ENCODE measurements at places on chromosomes 16 and 17.

DNA sequence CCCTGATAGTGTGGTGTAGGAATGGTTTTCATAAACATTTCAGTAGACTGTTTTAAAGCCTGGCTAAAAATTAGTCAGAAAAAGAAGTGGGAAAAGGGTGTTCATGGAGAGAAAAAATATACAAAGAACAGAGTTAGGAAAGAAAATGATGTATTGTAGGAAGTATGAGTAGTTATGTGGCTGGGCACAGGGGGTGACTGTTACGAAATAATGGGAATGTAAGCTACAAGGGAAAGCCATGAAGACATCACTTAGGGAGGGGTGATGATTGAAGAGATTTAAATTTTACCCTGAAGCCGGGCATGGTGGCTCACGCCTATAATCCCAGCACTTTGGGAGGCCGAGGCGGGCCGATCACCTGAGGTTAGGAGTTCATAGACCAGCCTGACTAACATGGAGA is 55.3 kb downstream of the NUP88 start:
- DNase-seq = no peak

DNA sequence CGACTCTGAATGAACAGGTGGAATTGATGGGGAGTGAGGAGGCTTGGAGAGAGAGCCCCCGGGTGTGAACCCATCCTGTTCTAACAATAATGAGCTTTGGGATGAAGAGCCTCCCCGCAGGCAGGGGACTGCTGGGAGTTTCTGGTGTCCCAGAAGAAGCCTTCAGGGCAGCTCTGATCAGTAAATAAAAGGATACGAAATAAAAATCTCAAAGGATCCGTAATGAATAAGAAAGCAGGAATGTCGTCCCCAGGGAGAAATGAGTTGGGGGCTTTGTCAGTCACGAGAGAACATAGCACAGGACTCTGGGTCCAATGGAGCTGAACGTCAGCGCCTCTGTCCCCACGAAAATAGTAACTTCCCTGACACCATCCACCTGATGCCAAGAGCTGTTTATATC is 113.4 kb downstream of the PITPNC1 start:
- no peak for DNase-seq

GRCh38 chr17:27217631-27218030 is 76.3 kb upstream of the WSB1 start:
- no peak for DNase-seq

- no peak for DNase-seq
These were observed 145.2 kb downstream of the KCNJ2 start for GRCh38 chr17:70314506-70314905.

GRCh38 chr16:23987443-23987842 is 151.7 kb downstream of the PRKCB start:
- DNase-seq = no peak

GRCh38 chr17:64378890-64379354 is 11.7 kb downstream of the PECAM1 start:
- DNase-seq = no peak

DNA sequence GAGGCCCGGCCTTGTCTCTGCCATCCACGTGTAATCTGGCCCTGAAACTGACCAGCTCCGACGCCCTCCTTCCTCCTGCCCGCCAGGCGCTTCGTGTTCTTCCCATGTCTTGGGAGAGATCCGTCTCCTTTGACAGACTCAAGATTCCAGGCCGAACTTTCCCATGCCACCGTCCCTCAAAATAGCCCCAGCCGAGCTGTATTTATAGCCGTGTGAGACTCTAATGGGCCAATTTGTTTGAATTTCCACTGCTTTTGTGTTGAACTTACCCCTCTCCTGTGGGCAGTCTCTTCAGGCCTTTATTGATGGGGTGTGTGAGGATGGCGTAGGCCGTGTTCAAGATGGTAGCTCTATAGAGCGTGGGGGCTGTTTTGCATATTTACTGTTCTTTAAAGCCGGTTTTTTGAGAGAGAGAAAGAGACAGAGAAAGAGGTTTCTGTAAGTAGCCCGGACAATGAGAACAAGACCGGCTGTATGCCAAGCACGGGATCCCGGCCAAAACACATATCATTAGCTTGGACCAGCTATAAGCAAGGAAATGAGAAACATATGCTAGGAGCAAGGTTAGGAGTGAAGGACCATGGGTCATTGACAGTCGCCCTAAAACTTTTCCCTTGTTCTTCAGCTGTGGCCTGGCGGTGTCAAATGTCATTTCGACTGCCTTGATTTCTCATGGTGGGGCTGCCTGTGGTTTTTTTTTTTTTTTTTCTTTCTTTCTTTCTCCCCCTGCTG is 124.5 kb upstream of the ZFHX3 start:
- DNase-seq = no peak

GRCh38 chr17:82149401-82150099 is 51.5 kb upstream of the FASN start:
- no peak for DNase-seq

- no peak for DNase-seq
These were observed 663 bp downstream of the CYB5D1 start for GRCh38 chr17:7858522-7858810.

DNA sequence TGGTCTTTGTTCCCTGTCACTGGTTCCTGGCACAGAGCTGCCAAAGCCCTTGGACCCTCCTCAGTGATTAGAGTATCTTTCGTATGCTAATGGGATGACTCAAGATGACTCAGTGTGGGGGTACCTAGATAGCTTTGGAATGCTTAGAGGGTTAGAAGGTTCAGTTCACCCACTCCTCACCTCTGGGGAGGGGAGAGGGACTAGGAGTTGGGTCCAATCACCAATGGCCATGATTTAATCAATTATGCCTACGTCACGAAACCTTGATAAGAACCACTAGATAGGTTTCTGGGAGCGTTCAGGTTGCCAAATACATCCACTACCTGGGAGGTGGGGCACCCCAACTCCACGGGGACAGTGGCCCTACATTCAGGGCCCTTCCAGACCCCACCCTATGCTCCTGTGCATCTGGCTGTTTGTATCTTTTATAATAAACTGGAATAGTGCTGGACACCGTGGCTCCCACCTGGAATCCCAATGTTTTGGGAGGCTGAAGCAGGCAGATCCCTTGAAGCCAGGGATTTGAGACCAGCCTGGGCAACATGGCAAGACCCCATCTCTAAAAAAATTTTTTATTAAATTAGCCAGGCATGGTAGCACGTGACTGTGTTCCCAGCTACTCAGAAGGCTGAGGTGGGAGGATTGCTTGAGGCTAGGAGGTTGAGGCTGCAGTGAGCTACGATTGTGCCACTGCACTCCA is 29.2 kb upstream of the LITAF start:
- DNase-seq = no peak

DNA sequence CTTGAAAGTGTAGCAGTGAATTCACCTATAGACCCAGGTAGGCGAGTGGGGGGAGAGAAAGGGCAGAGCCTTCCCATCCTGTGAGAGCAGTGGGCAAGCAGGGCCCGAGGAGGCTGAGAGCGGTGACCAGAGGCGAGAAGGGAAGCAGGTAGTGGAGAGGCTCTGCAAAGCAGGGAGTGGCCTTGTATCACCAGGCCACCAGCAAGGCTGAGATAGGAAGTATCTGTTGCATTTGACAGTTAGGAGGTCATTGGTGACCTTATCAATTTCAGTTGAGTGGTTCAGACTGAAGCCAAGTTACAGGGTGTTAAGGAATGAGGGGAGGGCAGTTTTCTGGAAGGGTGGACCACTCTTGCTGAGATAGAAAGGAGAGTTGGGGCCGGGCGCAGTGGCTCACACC is 10.7 kb upstream of the HSD3B7 start:
- no peak for DNase-seq

DNA sequence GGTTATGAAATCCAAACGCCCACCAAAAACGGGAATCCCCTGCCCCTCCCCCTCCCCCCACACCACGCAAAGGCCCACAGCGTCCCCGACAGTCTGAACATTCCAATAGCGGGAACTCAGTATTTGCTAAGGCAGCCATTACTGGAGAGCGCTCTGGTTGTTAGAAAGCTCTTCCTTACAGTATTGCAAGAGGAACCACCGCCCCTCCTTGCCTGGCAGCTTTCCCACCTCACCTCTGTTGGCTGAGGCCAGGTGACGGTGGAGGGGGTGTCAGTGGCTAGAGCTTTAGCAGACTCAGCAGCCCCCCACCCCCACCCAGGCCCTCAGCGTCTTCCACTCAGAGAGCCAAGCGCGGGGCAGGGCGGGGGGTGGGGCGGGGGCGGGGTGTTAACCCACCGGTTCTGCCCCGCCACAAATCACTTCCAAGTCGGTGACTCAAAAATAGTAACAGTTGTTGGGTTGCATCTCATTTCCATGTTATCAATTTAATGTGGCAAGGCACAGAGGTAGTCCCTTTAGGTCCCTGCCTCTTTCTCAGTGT is 2.2 kb upstream of the PLEKHH3 start:
- DNase-seq = no peak

DNA sequence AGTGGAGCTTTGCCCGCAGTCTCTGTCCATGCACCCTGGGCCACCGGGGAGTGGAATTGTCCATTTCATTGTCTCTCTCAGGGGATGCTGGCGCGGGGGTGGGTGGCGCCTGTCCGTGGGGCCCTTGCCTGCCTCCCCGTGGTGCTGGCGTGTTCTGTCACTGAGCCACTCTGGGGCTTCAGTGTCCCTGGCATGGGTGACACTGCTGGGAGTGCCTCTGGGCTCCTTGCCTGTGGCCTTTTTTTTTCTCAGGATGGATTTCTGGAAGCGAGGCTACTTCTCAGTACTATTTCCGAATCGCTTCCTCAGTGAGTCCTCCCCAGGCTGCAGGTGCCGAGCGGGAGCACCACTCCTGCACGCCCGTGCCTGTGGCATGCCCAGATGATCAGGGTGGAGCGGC is 55.0 kb downstream of the PDPK1 start:
- no peak for DNase-seq

- DNase-seq = peak; percentile 83
These were observed 2.5 kb downstream of the GPRC5B start for GRCh38 chr16:19882186-19882585.

GRCh38 chr16:22671301-22672076 is 142.5 kb upstream of the HS3ST2 start:
- no peak for DNase-seq

DNA sequence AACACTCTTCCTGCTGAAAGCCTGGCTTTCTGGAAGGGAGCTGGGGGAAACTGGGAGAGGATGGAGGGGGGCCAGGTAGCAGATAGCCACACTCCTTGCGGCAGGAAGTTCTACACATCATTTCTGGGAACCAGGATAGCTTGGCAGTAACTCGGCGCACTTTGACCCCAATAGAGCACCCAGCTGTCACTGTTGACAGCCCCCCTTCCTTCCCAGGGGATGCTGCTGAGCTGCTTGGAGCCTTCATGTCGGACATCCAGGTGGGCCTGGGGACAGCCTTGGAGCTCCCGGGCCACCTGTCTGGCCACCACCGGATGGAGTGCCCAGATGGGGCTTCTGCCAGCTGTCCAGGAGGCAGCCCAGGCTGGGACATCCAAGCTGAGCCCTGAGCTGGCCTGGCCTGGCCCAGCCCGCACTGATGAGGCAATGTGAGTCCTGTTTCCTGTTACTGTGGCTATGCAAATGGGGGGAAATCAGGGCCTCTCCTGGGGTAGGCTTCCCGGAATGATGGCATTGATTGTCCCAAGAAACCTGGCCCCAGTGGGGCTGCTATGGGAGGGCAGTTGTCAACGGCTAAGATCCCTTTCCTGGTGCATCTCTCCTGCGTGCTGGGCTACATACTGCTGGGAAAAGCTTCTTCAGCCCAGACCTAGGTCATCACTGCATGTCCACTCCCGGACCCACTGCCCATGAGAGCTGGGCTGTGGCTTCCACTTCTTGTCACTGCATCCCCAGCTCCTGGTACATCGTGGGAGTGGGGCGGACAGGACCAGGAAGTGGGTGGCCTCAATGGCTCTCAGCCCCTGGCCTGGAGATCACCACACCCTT is 50.0 kb downstream of the SOCS1 start:
- no peak for DNase-seq

GRCh38 chr16:2428051-2428783 is 1.0 kb upstream of the CCNF start:
- peak; percentile 4 for DNase-seq

DNA sequence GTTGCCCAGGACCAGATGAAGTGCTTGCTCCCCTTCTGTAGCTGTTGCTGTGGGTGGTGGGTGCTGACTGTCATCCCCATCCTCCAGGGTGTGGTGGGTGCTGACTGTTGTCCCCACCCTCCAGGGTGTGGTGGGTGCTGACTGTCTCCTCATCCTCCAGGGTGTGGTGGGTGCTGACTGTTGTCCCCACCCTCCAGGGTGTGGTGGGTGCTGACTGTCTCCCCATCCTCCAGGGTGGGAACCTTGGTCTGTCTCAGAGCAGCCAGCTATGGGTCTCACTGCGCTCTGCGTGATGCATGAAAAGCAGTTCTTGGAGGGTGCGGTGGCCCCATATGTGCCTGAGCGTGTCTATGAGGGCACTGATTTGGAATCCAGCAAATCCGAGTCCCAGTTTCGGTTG is 163.8 kb downstream of the RPTOR start:
- DNase-seq = no peak

- DNase-seq = peak; percentile 2
These were observed 96.8 kb upstream of the ELAC2 start for GRCh38 chr17:13114601-13115031.

- no peak for DNase-seq
These were observed 4.8 kb downstream of the GSE1 start for GRCh38 chr16:85617948-85618347.

GRCh38 chr16:51638339-51639135 is 487.5 kb upstream of the SALL1 start:
- no peak for DNase-seq

DNA sequence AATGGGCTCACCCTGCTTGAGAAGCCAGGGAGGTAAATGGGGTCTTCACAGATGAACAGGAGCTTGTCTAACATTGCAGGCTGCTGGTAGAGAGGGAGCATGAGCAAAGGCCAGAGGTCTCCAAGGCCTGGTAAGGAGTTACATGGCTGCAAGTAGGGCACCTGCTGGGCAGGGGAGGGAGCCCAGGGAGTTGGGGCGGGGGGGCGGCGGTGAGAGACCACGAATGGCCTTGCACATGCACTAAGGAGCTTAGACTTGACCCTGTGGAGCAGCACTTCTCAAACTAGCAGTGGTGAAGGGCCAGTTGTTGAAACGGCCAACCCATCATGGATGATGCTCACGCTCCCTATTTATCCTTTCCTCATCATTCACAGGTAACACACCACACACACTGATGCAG is 38.4 kb downstream of the ERN1 start:
- no peak for DNase-seq

GRCh38 chr17:27975146-27976011 is 67.1 kb upstream of the NLK start:
- no peak for DNase-seq

DNA sequence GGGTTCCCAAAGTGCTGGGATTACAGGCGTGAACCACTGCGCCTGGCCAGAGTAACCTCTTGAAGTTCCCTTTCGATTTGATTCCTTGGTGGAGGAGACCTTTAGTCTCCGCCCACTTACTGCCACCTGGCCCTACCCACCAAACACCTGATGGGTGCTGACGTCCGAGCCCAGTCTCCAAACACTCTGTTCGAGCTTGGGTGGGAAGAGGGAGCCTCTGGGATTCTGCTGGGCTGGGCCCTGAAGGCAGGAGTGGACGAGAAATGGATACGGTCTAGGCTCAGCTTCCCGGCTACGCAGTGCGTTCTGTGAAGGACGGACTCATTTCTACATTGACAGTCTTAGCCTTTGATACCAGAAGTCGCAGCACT is 870 bp upstream of the ITGA3 start:
- DNase-seq = no peak

GRCh38 chr17:51992864-51993416 is 165.6 kb downstream of the CA10 start:
- DNase-seq = no peak

All from midbrain (tissue), 1 donor.